ENCODE measurements at places on chromosomes 5 and 9.

- no peak for DNase-seq
Observed at GRCh38 chr5:140342287-140342686, 4.1 kb downstream of the HBEGF start.

DNA sequence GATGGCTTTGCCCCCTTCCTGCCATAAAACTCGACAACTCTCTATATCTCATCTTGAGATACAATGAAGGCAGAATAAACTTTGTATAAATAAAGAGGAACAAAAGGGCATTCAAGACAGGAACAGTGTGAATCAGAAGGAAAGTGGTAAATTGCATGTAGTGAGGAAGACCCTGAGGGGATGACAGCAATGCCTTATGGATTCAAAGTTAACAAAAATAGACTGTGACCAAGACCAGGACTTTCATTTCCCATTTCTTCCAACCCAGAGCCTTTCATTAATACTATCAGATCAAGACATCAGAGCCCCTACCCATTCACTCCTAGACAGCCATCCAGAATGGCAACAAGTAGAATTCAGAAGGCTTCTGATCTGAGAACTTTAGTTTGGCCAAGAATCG lies 46.4 kb upstream of the ZNF462 start:
- no peak for DNase-seq

GRCh38 chr5:74956278-74956677 lies 90.1 kb upstream of the FAM169A start:
- DNase-seq = no peak

- no peak for DNase-seq
Observed at GRCh38 chr5:67878933-67879332, 336.6 kb upstream of the PIK3R1 start.

DNA sequence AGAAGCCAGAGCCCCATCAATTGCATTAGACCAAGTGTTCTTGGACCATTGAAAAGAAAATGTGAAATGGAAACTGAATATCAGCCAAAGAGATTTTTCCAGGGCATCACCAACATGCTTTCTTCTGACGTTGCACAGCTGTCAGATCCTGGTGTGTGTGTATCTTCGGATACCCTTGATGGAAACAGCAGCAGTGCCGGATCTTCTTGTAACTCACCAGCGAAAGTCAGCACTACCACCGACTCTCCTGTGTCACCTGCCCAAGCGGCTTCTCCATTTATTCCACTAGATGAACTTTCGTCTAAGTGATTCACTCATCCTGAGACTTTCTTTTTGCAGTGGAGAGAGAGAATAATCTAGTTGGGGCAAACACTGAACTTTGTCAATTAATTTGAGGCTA lies 75.7 kb downstream of the PIP5K1B start:
- DNase-seq = no peak

- no peak for DNase-seq
Observed at GRCh38 chr9:36437790-36438189, 37.7 kb upstream of the RNF38 start.

- DNase-seq = no peak
Observed at GRCh38 chr9:75390951-75391350, 302.6 kb downstream of the OSTF1 start.

- no peak for DNase-seq
Observed at GRCh38 chr9:137168904-137169856, 671 bp downstream of the LRRC26 start.

- no peak for DNase-seq
Observed at GRCh38 chr9:78032730-78033457, 1.3 kb upstream of the GNAQ start.

DNA sequence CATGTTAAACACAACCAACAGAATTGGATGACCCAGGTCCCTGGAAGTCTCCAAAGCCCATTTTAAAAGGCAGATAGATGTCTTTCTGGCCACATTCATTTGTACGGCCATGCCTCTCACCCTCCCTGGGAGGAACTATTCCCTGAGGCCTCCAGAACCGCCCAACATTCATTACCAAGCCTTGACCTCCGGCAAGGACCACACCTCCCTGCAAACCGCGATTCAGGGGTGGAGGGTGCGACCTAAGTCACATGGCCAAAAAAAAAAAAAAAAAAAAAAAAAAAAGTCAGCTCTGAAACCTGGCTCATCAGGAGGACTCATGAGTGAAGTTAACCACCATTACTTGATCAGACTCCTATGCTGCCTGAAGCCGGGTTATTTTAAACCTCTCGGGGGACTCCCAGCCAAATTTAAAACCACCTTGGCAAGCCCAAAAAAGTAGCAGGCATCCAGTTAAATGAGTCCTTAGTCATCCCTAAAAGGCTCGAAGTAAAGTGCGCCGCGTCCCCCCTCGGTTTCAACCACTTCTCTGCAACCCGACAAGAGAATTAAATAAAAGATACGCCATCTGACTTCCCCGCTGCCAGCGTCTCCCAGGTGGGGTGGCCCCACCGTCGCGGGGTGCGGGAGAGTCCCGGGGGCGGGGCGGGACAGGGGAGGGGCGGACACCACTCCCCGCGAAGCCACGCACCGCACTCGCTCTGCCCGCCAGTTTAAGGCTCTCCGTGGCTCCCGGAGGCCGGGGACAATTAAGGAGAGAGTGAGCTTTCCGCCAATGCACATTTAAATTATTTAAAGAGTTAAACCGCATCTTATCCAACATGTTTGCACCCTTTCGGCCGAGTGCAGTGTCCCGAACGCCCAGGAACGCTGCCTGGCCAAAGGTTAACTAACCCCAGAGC lies 2.3 kb downstream of the KLF9 start:
- DNase-seq = no peak

- no peak for DNase-seq
Observed at GRCh38 chr9:86983620-86984259, 36.4 kb upstream of the GAS1 start.

DNA sequence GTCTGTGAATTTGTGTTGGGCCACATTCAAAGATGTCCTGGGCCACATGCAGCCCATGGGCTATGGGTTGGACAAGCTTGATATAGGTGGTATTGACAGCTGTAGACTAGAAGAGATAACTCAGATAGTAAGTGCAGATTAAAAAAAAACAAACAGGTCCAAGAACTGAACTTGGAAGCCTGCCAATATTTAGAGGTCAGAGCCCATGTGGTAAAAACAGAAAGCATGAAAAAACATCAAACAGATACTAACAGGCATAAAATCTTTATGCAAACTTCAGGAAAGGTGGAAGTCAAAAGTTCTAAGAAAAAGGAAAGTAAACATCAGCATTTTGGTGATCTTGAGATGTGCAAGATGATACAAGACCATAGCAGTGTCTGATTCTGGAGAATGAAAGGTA lies 155.1 kb upstream of the NR4A3 start:
- DNase-seq = no peak
